ENCODE measurements at places on chromosomes 4 and X. TPM values are rescaled to one million over a fixed set of nuclear protein-coding genes. Genes with fewer than 3 reads are reported as not detected.

Gene CT45A6
- polyA plus RNA-seq, result not detected

Gene PRICKLE3
- 7.2 TPM for polyA plus RNA-seq

Gene H2BW2
- not detected for polyA plus RNA-seq

Gene TMSB15A
- 2.4 TPM for polyA plus RNA-seq

Gene SLC6A14
- 0.13 TPM for polyA plus RNA-seq

Gene CXCL5
- 0.05 TPM for polyA plus RNA-seq

DNA sequence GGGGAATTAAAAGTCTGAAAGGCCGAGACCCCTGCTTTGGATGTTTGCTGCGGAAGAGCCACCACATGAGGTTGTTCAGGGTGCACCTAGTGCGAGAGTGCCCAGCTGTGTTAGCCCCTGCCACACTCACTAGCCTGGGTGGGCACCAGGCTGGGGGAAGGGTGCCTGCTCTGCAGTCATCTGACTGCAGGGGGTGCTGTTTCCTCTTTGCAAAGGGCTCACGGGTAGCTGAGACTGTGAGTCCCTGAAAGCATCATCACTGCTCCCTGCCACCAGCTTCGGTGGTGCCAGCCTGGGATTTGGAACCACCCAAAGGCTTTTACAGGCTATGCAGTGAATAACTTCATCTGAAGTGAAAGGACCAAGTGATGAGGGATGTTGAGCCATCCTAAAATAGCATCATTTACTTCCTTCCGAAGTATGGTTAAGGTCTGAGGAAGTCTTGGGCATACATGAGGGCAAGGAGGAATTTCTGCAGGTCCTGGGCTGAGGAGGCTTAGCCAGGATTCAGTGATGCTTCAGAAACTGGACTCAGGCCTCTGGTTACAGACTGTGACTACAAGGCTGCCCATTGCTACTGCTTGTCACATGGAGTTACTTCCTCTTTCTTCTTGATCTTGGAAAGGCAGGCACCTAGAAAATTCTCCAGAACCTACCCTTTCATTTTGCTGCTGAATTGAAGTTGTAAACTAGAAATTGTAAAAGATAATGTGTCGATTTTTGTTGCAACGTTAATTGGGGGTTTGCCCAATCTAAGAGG lies 293.2 kb upstream of the PRPS2 start:
- no peaks in the 10 kb centered on the region for H3K36me3 ChIP-seq
- no peaks in the 10 kb centered on the region for H3K27me3 ChIP-seq
- no peaks in the 10 kb centered on the region for H3K4me1 ChIP-seq
- H3K4me3 ChIP-seq, result no peak overlapping the region
- no peak overlapping the region for H3K27ac ChIP-seq

GRCh38 chr4:32025851-32026459 lies 1305.8 kb downstream of the PCDH7 start:
- no peaks in the 10 kb centered on the region for H3K36me3 ChIP-seq
- no peaks in the 10 kb centered on the region for H3K4me1 ChIP-seq
- no peak overlapping the region for H3K4me3 ChIP-seq
- no peak overlapping the region for H3K27ac ChIP-seq

DNA sequence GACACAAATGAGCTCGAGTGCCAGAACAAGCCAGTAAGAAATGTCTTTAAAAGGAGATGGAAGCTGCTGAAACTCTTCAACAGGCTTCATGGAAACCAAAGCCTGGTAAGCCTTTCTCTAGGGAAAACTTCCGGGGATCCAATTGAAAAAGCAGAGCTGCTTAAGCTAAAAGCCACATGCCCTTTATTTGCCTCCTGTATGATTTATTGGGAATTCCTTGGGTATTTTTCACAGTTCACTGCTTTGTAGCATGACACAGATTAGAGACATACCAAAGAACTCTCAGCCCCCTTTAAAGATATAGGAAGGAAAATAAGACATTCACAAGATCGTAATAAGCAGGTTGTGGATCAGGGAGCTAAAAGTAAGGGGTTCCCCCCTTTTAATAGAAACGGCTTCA lies 6.5 kb upstream of the ARHGAP6 start:
- H3K36me3 ChIP-seq, result no peaks in the 10 kb centered on the region
- H3K27me3 ChIP-seq, result no peaks in the 10 kb centered on the region
- DNase-seq, result no peak
- no peak overlapping the region for H3K27ac ChIP-seq

DNA sequence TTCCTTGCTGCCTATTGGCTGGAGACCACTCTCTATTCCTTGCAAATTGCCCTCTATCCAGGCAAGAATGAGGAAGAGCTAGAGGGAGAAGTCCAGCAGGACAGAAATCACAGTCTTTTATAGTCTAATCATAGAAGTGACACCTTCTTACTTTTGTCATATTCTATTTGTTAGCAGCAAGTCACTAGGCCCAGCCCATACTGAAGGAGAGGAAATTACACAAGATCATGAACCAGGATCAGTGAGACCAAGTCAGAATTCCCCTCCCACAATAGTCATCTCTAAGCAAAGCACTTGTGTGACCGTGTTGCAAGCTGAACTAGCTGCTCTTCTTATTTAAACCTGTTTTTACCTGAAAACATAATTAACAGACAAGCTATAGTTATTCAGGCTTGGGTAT lies 317.7 kb downstream of the INPP4B start:
- H3K36me3 ChIP-seq, result peaks cover 2% of the 10 kb centered on the region
- no peaks in the 10 kb centered on the region for H3K27me3 ChIP-seq
- H3K27ac ChIP-seq, result no peak overlapping the region

- no peaks in the 10 kb centered on the region for H3K4me1 ChIP-seq
- H3K4me3 ChIP-seq, result no peak overlapping the region
- no peak overlapping the region for H3K27ac ChIP-seq
Observed at GRCh38 chr4:163915896-163916295, 421.4 kb downstream of the TMA16 start.

GRCh38 chr4:48137846-48138245 lies 3.8 kb upstream of the TXK start:
- H3K27me3 ChIP-seq, result no peaks in the 10 kb centered on the region
- no peaks in the 10 kb centered on the region for H3K36me3 ChIP-seq
- H3K27ac ChIP-seq, result no peak overlapping the region
- H3K4me3 ChIP-seq, result no peak overlapping the region
- H3K4me1 ChIP-seq, result peaks cover 4% of the 10 kb centered on the region
